Suppressor macrophage (primary cell): ENCODE measurements at places on chromosomes 5 and 9.
A peak's percentile ranks its signal among the peaks of the same experiment; 100 is the strongest.

DNA sequence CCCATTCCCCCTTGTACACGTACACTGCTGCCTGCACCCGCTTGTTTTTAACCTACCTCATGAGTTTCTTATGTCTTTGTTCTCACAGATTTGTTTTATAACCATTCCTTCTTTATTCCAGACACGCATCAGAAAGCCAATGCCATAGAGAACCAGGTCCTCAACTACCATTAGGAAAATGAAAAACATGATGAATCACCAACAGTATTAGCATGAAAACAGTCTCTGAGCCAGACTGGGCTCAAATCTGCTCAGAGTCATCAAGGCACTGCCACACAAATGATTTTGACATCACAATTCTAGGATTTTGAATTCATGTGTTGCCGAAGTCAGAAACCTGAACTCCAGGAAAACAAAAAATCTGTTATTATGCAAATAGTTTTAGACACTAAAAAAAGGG lies 394.1 kb upstream of the GRIA1 start:
- DNase-seq, result no peak

DNA sequence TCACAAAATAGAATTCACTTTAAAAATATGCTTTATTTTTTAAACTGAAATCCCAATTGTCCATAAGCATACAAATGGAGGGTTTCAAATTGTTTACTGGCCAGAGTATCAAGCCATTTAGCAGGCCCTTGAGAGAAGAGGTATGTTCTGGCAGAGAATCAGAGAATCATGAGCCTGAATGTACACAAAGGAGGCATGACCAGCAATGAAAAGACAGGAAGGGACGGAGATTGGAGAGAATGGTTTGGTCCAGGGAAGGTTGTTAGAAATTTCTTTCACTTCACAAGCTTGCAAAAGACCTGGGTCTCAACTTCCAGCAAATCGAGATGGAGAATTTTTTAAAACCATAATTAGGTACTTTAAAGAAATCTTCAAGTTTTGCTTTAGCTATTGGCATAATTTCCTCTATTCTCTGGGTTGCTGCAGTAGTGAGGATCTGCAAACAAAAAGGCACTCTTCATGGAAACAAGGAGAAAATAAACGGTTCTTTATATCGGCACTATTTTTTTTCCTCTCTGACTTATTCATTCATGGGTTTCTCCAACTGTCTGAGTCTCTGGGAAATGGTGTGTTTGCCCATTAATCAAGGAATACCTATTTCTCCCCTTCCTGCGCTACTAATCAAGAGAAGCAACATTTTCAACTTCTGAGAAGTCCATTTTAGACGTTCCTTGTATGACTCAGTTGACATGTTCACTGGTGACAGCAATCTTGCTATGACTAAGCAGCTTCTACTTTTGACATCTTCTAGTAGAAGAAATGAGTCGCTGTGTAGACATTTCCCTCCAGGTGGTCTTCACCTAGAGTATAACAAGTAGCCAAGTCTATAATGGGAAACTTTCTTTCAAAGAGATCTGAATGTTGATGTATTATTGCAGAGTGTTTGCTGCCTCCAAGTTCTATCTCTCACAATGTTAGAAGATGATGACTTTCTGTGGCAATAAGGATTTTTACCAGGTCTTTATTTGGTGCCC lies 23.1 kb upstream of the ERCC6L2 start:
- no peak for DNase-seq

DNA sequence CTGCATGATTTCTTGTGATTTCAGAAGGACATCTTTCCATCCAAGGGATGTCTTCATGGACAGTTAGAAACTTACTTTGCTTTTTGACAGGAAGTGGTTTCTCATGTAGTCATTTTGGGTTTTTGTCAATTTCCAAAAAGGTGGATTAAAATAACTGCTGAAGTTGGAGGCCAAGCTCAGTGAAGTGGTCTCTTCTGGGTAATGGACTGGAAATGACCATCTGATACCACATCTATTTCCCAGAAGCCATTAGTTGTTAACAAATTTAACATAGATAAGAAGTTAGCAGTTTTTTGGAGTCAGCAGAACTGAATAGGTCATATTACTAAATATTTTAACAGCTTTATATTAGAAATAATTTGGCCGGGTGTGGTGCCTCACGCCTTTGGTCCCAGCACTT lies 86.2 kb upstream of the MYO10 start:
- no peak for DNase-seq

DNA sequence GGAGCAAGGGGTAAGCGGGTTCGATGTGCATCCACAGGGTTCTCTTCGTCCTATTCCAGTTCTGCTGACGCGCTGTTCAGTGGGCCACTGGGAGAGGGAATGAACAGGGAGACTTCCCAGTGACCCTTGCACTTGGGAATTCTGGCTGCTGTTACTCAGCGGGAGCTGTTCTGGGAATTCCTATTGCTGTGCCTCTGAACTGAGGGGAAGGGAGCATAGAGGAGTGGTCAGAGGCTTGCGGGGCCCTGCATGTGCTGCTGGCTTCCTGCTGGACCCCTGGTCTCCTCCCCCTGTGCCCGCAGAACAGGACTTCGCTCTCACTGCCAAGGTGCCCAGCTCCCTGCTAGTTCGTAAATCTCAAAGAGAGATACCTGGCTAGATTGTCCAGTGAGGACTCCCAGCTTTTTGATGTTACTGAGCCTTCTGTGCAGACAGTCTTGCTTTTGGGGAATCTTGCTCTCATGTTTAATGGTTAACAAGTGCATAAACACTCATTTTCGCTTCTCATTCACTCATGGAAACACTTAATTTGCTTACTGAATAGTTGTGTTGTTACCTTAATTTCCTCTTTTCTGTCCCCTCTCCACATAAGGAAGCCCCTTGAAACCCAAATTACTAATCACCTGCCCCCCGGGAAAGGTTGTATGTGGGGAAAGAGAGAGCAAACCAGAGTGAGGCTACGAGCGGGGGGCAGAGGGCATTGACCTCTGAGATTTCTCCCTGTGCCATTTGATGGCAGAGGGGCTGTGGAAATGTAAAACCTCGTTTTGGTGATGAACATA lies 5.9 kb downstream of the TRIO start:
- no peak for DNase-seq

DNA sequence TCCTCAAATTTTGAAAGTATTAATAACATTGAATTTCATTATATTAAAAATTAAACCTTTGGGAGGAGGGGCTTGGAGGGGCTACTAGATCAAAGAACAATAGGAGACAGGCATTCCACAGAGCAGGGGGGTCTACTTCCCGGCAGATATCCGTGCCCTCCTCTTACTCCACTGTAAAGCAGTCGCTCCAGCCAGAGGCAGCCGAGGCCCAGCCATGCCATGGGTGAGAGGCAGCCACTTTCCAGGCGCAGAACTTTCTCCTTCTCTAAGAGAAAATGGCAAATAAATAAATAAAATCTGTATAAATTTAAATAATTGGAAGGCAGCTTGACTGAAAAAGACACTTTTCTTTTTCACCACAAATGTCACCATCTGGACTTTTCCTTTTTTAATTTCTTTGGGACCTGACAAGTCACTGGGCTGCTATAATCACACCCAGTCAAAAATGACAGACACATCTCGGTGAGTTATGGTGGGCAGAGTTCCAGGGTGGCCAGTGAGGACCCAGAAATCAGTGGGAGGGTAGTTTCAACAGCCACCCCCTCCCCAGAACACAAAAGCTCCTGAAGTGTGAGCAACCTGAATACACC lies 302.2 kb upstream of the SMARCA2 start:
- DNase-seq, result no peak

- no peak for DNase-seq
Observed at GRCh38 chr5:15441433-15442192, 58.4 kb upstream of the FBXL7 start.

GRCh38 chr5:113776168-113776567 lies 262.7 kb downstream of the YTHDC2 start:
- DNase-seq, result no peak

DNA sequence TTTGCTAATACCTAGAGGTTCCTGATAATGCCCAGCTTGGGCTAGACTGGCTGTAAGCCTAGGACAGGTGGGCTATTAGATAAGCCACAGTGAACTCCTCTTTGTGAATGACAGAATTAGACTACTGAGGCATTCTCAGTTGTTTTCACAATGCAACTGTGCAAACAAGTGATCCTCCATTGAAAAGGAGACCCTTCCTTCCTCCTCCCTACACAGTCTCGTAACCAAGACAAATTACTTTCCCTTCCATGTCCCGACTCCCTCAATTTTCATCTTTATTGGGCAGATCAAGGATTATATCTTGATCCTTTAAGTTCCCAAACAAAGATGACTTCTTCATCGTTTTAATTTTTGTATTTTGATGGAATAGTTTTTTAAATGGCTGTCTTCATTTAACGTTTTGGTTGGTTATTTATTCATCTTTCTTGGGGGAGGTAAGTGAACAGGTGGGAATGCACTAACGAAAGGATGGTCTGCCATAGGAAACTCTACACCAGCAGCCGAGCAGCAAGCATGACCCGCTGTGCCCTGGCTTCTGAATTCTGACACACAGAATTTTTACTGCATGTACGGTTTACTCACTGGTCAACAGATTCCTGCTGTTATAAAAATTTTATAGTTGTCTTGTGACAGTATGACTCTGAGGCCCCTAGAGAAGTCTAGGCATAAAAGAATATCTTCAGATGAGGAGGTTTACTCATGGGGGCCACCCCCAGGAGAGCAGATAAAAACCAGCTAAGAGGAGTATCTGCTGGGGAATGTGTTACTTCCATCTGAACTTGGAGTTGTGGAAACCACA lies 137.5 kb upstream of the TUT7 start:
- DNase-seq, result no peak

- DNase-seq, result no peak
Observed at GRCh38 chr9:10168241-10168640, 444.6 kb downstream of the PTPRD start.

- DNase-seq, result peak; percentile 13
Observed at GRCh38 chr9:114238891-114239875, 83.7 kb upstream of the ORM1 start.

DNA sequence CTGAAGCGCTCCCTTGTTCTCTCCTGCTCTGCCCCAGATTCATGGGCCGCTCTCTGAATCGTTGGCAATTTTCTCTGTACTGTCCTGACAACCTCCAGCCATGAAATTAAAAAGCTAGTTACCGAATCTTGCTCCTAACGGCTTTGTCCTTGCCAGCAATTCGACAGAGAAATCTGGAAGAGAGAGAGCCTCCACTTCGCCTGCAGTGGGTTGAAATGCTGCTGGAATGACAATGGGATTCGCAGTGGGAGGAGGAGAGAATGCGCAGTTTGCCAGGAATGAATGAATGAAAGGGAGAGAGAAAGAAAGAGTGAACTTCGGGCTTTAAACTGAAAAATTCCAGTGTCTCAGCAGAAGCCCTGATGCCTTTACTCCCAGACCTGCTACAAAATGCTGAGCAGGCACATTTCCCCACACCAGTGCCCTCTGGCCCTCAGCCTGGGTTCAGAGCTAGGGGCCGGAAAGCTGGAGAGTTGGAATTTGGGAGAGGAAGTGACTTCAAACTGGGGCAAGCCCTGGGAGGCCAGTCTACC lies 11.5 kb upstream of the BOD1 start:
- no peak for DNase-seq

GRCh38 chr9:122841501-122841900 lies 13.1 kb upstream of the PDCL start:
- no peak for DNase-seq
